ENCODE measurements at places on chromosomes 7 and 10.
A peak's percentile ranks its signal among the peaks of the same experiment; 100 is the strongest.

GRCh38 chr10:113151190-113151666 is 201.2 kb downstream of the TCF7L2 start:
- ATAC-seq = no peak

DNA sequence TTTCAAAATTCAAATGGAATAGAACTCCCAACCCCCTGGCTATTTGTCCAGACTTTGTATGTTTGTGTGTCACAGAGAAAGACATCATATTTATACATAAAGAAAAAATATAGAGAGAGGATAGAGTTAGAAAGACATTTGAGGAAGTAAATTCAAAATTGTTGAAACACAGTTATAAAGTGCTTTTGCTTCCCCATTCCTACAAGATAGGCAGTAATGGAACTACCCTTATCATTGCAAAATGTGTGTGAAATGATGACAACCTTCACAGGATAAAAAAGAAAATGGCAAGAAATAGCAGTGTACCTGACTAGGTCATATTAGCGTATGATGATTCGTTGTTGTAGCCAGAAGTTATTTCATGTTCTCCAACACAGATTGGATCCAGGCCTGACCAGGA is 63.1 kb downstream of the FZD1 start:
- no peak for ATAC-seq

- no peak for ATAC-seq
Measured at GRCh38 chr7:152512706-152513105, 76.9 kb upstream of the KMT2C start.

DNA sequence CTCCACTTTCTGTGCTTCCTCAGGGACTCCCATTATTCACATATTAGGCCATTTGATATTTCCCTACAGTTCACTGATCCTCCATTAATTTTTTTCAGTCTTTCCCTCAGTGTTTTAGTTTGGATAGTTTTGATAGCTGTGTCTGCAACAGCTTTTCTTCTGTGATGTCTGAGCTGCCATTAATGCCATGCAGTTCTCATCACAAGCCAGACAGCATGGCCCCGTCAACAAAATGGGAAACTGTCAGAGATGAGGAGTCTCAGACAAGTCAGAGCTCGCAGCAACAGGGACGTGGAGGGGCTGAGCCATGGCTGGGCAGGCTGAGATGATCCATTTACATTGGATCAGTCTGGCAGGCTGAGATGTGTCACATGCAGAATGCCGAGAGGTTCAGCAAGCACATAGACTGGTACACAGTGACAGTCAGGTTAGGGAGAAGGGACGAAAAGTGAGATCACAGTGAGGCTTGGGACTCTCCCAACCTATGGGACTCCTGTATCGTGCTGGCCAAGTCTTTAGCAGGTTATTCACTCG is 65.4 kb downstream of the NPS start:
- ATAC-seq = no peak

DNA sequence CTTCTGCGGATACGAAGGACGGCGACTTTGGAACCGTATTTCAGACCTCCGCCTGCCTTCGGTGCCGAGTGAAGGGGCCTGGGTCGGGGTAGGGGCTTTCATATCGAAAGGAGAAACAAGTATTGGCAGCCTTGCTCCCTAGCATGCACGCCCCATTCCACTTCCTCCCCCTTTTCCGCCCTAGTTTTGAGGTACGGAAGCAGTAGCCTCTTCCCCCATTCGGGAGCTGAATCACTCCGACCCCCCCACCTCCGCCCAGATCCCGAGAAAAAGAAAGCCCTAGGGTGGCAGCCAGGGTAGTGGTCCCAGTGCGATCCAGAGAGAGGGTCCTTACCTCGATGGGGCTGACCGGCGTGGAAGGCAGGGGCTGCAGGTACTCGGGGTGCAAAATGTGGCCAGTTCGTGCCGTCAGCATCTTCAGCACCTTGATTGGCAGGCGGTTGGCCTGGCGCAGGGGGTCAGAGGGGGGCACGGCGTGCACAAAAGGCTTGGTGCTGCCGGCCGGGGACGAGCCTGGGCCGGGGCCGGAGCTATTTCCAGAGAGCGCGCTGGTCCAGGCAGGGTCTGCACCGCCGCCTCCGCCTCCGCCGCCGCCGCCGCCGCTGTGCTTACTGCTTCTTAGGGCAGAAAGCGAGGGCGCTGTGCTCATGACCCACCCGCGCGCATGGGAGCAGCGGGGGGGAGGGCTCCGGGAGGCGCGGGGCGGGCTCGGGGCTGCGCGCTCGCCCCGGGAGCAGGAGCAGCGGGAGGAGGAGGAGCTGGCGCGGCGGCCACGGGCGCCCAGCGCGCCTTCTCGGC is 594 bp downstream of the ZNF503 start:
- peak; percentile 24 for ATAC-seq

DNA sequence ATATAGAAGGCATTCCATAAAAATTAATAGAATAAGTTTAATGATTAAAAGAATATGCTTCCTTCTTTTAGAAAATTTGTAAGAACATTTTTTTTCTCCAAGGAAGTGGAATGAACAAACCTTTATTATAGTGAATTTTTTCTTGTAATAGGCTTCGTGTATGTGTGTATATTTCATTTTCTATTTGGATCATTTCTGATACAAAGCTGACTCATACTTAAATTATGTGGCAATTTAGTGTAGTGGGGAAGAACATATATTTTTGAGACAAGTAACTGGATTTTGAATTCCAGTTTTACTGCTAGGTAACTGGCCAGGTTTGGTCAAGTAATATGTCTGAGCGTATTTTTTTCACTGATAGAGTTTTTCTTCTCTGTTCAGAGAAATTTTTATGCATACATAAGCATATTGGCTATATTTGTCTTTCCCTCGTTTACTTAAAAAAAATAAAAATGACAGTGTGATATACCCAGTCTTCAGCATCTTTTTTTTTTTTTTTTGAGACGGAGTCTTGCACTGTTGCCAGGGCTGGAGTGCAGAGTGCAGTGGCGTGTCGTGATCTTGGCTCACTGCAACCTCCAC is 50.8 kb downstream of the CDK13 start:
- no peak for ATAC-seq

GRCh38 chr7:69791739-69792138 is 193.5 kb downstream of the AUTS2 start:
- no peak for ATAC-seq

GRCh38 chr7:133367561-133367960 is 114.7 kb downstream of the EXOC4 start:
- no peak for ATAC-seq

- ATAC-seq = no peak
Measured at GRCh38 chr10:50336140-50336539, 84.8 kb upstream of the ASAH2 start.

- ATAC-seq = no peak
Measured at GRCh38 chr10:76299501-76299900, 868.1 kb downstream of the LRMDA start.

GRCh38 chr7:74018246-74018895 is 9.6 kb upstream of the ELN start:
- no peak for ATAC-seq
